ENCODE measurements at places on chromosomes 3 and 15.

GRCh38 chr15:78065973-78066946, 11.3 kb downstream of the TBC1D2B start:
- DNase-seq: no peak

DNA sequence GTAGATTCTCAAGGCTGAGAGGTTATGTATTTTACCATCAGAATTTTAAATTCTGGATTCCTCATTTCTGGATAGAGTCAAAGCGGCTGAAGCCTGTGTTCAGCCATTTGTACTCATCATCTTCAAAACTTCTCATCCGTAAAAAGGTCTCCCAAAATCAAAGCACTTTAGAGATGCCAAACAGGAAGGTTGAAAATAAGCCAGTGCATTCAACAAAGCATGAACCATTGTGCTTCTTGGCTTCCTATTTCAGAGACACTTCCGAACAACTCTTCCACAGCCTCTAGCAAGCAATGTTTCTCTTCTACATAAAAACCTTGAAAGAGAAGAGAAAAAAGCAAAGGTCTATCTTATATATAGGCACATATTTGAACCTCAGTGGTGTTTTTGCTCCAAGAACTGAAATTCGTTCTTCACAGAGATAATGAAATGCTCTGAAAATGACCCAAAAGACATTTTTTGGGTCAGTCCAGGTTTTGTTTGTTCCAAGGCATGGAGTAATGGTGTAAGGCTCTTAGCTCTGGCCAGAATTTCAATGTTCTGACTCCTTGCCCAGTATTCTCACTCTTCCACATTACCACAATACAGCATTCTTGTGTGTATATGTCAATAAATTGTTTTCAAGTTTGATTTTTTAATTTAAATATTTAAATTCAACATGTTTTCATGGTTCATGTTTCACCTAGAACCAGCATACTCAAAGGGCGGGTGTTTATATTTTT, 163.1 kb downstream of the STAC start:
- DNase-seq: no peak

GRCh38 chr15:89910891-89911626, 1.7 kb downstream of the ARPIN start:
- no peak for DNase-seq

DNA sequence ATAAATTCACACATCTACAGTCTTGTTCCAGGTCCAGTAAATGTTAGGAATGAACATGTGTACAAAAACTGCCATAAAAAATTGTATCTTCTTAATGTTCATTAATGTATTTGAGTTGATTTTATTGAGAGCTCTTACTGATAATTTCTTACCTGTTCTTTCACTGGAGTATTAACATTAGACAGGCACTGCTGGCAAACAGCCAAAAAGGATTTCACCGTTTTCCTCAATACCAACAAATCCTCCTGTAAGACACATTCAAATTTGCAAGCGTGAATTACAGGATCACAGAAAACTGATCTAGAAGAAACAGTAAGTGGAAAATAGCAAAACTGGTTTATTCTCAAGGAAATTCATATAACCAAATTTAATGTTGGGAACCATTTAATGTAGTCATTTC, 127.4 kb downstream of the PCCB start:
- DNase-seq: no peak

DNA sequence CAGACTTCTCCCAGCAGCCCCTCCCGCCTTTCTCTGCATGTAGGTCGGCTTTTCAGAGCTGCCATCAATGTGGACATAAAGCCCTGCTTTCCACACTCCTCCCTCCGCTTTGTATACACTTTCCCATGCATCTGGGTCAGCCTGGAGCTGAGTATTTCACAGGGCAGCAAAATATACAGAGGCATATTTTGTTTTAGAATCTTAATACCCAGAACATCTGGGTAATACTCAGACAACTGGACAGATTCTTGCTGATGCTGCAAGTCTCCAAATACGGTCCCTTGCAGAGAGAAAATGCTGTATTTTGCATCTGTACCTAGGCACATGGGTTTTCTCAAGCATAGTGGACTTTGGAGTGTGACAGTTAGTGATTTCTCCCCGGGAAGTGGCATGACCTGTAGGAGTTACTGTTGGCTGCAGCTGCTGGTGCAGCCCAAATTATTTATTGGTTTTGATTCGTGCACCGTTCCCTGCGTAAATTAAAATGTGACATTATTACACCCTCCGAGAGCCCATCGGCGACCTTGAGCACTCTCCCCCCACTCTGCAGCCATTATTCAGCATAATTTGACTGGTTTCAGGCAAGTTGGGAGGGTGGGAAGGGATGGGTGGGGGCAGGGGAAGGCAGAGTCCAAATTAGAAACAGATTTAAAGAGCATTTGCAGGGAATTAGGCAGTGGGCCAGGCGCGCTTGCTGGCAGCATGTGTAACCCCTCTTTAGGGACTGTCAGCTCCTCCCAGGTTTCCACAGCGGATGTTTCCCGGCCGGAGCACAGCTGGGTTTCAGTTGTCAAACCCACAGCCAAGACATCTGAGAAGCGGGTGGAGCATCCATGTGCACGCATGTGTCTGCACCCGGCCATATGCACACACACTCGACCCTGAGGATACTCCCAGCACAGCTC, 100.8 kb downstream of the CPN2 start:
- DNase-seq: no peak

- DNase-seq: no peak
Observed at GRCh38 chr3:78589778-78590177, 1178.0 kb downstream of the ROBO1 start.

GRCh38 chr3:12187448-12188327, 29.0 kb upstream of the TIMP4 start:
- no peak for DNase-seq

DNA sequence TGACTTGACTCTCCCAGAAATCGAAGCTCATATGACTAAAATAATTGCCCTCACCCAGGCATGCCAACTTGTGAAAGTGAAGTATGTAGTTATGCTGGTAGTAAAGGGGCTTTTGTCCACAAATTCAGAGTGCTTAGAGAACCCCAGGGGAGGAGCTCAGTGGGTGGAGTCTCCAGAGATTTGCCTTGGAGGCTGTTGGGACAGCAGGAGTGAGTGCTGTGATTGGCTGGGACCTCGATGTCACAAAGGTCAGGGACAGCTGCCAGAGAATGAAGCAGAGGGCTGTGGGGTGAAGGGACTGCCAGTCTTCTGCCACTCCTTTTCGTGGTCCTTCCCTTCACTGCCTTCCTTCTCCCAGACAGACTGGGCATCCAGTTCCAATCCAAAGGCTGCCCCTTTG, 49.8 kb downstream of the ZNF445 start:
- DNase-seq: no peak

GRCh38 chr15:29690765-29691475, 131.3 kb downstream of the TJP1 start:
- no peak for DNase-seq

DNA sequence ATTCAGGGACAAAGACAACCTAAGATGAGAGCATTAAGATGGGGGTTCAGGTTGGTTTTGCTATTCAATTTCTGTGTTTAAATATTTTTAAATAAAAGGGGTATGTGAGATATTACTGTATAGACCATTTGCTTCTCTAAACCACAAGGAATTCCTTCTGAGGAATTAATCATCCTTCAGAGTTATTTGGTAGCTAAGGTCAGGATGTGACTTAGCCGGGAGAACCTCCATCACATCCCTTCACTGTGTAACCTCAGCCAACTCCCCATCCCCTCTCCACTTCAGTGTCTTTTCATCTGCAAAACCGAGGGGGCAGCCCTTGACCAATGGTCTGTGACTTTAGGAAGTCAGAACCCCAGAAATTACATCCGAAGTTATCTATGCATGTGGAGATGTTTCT, 48.7 kb upstream of the SKOR1 start:
- peak; percentile 11 for DNase-seq

DNA sequence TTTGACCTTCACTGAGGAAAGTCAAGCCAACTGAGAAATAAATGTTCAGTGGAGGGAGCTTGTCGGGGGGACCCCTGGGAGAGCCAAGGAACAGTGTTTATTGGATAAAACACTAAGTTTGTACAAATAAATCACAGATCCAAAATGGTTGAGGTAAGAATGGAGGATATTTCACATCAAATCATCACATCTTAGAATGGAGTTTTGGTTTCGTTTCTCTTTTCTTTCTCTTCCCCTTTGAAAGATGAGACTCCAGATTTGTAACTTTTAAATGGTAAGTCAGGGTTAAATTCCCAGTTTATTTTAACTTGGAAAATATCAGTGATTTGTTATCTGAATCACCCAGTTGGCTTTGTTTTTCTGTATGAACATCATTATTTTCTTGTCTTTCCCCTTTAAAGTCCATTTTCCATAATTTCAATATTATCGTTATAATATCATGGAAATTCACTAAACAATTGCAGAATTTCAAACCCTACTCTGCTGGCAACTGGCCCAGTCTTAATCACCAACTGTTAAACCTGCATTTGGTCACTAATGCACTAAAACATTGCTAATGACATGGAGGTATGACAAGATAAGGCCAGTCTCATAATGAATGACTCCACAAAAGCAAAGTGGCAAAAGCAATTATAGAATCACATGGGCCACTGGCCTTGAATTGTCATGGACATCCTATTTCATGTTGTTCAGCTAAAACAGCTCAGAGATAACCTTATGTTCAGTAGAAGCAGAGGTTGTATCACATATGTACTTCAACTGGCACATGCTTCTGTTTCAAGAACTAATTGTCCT, 295.1 kb downstream of the SHOX2 start:
- no peak for DNase-seq

GRCh38 chr3:73603762-73604171, 21.0 kb downstream of the PDZRN3 start:
- no peak for DNase-seq

DNA sequence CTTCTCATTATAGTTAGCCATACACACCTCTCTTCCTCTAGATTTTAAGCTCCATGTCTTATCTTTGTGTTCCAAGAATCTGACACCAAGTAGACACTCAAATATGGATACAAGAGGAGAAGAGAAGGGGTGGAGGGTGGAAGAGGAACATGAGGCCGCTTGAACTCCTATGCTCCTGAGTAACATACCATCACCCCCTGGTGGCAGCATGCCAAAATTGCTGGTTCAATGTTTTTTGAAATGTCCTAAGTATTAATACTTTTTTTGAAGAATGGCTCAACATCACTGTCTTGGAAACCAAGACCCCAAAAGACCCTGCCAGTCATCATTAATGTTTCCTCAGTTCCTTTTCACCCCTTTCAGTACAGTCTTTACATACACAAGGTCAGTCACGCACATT, 71.8 kb upstream of the HACD2 start:
- DNase-seq: no peak

DNA sequence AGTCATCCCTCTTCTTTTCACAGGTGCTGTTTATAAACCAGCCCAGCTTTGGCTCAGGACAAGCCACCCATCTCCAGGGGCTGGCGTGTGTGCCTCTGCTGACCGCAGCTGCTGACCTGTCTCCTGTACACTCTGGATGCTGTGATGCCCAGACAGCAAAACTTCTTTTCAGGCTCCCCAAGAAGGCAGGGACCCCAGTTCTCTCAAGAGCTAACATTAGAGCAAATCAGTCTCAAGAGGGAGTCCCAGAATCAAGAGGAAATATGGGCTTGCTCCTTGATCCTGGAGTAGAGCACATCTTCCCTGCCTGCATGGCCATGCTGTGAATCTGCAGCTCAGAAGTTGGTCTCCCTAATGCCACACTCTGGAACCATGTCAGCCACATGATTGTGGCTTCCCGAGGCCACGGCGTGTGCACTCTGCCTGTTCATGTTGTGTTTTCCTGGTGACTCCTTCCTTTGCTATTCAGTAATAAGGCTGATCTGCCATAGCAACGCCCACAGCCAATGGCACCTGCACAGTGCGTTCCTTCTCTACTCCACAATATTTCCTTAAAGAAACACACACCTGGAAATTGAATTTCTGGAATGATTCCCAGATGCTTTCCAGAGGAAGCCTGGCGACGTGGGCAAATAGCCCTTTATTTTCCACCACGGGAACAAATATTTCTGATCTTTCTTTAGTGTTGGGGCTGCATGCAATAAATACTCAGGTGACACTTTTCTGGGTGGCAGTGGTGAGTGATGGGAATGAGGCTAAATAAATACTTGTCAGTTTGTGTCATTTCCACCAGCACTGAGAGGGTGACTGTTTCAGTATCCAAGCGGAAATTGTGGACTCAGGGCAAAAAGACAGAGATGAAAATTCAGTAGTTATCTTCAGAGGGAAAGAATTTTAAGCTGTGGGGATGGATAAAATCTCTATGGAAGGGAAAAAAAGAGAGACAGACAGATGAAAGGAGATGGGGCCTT, 21.9 kb upstream of the THSD4 start:
- no peak for DNase-seq

DNA sequence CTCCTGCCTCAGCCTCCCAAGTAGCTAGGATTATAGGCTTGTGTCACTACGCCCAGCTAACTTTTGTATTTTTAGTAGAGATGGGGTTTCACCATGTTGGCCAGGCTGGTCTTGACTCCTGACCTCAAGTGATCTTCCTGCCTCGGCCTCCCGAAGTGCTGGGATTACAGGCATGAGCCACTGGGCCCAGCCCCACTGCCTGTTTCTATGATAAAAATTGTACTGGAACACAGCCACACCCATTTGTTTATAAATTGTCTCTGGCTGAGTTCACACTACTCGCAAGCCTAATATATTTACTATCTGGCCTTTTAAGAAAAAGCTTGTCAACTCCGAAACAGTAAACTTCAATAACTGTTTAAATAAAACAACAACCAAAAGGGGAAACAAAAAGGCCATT, 309.4 kb upstream of the WNT5A start:
- no peak for DNase-seq

- no peak for DNase-seq
Observed at GRCh38 chr3:38131621-38132369, 5.1 kb downstream of the ACAA1 start.

- DNase-seq: peak; percentile 23
Observed at GRCh38 chr3:190644766-190645165, 130.9 kb downstream of the IL1RAP start.

- DNase-seq: no peak
Observed at GRCh38 chr3:47581422-47581821, 2.8 kb upstream of the CSPG5 start.

GRCh38 chr15:29970402-29970695, 112.4 kb upstream of the GOLGA8J start:
- DNase-seq: no peak

- no peak for DNase-seq
Observed at GRCh38 chr3:58867621-58868020, 182.2 kb downstream of the CFAP20DC start.

DNA sequence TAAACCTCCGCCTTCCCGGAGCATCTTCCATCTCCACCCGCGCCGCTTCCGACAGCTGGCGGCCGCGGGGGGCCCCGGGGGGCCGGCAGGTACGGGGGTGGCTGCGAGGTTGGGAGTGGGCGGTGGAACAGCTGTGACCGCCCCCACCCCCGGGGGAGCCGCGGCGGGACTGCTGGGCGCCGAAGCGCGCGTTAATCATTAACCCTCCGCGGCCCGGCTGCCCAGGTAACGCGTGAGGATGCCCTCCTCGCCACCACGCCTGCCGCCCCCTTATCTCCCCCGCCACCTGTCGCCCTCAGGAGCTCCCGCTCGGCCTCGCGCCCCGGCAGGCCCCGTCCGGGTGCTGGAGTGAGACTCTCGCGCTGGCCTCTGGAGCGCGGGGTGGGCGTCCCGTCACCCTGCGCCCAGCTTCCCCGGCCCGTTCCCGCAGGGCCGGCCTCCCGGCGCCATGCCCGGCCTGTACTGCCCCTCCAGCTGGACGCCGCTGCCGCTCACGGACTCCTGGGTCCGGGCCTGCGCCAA, 757 bp downstream of the VWA5B2 start:
- no peak for DNase-seq

GRCh38 chr3:184785890-184786279, 26.1 kb upstream of the VPS8 start:
- DNase-seq: no peak

Measured in non-pigmented ciliary epithelial cell (primary cell).